Activated naive CD4-positive, alpha-beta T cell treated with anti-CD3 and anti-CD28 coated beads, Interleukin-2, amount 10 ng/mL, durations not matched to agents 7 days and 5 days (primary cell): ENCODE measurements at places on chromosomes 4 and X.

DNA sequence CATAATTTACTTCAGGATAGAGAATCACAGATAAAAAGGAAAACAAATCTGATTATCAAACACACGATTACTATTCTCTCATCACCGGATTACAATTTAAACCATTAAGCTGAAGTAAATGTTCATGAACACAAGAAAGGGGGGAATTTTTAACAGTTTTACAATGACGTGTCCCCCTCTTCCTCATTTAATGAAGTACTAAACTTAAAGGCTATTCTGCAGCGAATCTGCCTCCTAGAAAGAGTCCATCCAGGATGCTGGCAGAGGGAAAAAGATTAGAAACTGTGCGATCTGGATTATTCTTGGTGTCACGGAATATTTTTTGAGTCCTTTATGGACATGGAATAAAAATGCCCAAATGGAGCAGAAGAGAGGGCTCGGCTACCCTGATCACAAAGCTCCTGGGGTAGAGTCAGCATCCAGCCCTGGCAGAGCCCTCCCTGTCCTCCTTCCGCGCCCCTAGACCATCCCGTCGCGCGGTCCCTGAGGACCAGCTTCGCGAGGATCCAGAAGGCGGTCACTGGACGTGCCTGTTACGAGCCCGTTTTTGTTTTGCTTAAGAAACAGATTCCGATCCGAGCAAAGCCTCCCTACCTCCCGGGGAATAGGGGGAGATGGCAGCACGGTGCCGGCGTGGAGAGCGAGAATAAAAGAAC is 1.2 kb downstream of the ELF2 start:
- DNase-seq = no peak

DNA sequence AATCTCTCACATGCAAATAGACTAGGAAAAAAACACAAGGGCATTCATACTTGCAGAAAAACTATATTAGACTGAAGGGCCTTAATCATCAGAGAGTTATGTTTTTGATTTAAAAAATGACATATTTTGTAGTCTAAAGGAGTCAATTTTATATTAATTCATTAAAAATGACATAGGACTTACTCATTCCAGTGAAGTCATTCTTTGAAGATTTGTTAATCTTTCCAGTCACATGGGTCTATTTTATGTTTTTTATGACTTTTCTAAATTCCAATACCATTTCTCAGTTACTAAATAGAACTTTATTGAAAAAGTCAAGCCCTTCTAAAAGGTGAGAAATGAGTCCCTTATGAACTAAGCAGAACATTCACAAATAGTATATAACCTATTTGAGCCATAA is 743.8 kb upstream of the INTU start:
- DNase-seq = no peak

DNA sequence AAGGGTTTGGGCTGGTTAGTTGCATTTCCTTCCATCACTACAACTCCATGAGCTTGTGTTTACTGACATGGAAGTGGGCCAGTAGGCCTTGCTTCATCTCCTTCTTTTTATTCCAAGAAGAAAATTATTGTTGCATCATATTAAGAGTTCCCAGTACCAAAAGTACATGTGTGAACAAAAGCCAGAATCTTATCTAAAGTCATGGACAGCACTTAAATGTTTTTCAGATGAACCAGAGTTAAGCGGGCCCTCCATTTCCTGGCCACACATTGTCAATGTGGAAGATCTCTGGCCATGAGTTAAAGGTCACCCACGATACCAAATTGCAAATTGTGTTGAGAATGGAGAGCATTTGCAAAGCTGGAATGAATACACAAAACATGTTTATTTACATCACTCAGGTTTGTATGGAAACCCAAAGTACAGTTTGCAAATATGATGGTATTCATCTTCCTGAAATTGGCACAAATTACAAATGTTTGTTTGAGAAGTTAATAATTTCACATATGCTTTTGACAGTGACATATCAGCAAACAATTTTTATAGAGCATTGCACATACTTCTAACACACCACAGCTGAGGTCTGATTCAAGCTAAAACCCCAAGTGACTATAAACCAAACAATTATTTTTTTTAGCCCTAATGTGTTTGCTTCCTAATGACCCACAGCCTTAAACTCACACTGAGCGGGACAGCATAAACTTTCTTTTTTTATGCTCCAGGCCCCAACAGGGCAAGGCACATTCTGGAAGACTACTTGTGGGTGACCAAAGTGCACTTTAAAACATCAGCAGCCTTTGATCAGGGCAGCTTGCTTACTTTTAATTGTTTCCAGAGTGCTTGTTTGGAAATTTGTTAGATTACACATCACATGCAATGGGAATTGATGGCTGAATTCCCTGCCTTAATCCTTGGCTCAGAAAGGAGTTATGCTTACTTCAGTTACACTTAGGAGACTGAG is 502.9 kb upstream of the SLIT2 start:
- no peak for DNase-seq

DNA sequence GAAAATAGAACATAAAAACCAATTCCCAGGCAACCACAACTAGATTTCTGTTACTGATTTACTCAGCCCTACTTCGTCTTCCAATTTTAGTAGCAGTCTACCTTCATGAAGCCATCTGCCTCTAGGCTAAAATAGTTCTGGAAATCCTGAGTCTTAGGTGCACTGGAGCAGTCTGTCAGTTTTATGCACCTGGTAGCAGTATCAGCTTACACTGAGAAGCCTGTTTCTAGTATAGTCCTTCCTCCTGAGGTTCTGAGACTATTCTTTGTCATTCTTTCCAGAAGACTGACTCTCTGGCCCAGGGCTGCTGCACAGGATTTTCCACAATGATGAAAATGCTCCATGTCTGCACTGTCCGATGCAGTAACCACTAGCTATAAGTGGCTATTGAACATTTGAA is 16.9 kb upstream of the HPRT1 start:
- DNase-seq = no peak

GRCh38 chr4:6891436-6892170 is 18.0 kb upstream of the TBC1D14 start:
- no peak for DNase-seq

DNA sequence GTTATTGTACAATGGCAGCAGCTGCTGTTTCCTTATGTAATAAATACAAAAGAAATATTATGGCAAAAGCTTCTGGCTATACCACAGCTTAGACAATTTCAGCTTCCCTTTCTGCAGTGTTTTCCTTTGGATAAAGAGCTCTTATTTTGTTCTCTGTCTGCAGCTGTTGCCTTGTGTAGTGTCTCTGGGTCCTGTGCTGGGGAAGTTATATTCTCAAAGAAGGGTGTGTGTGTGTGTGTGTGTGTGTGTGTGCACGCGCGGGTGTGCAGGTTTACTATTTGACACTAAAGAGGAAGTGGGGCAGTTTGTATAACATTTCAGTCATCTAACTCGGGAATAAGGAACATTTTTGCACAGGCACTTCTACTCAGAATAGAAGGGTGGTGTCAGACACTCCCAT is 83.6 kb downstream of the REPS2 start:
- no peak for DNase-seq

GRCh38 chr4:161186012-161186411 is 977.8 kb downstream of the FSTL5 start:
- DNase-seq = no peak

GRCh38 chrX:72020788-72021187 is 110.1 kb downstream of the NHSL2 start:
- DNase-seq = peak; percentile 21

DNA sequence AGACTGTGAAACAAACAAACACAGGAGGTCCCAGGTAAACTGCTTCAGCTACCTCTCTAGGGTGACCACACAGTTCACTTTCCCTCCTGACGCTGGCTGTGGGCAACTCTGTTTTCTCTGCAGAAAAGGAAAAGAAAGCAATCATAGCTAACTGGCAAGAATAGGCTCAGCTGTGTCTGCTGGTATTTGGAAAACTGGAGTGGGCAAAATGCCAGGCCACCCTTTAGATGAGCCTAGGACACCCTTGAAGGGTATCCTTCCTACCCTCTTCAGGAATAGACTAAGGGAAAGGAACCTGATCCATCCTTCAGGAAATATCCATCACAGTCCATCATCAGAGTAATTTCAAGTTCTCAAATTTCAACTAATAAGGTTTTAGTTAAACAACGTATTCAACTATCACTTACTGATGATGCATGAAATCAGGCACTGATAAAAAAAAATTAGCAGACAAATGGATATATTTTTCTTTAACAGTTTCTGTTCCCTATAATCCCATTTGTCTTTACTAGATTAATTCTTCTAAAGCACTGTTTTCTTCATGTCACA is 60.9 kb downstream of the CAMK2D start:
- no peak for DNase-seq

GRCh38 chr4:153248641-153249198 is 44.5 kb downstream of the TRIM2 start:
- DNase-seq = no peak

DNA sequence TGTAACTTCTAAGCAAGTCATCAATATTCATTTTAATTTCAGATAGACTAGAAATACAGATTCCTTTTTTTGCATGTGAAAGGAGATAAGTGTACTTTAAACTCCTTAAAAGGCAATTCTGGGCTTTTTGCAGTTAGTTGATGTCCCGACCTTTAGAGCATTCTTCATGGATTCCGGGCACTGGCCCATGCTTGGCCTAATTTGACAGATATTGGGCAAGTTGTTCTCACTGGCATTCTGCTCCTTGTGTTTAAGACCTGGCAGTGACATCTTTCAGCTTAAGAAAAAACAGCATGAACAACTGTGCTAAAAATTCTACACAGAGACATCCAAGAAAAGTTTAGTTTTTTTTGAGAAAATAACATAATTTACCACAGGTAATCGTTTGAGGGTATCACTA is 1037.2 kb downstream of the PCDH18 start:
- DNase-seq = no peak

DNA sequence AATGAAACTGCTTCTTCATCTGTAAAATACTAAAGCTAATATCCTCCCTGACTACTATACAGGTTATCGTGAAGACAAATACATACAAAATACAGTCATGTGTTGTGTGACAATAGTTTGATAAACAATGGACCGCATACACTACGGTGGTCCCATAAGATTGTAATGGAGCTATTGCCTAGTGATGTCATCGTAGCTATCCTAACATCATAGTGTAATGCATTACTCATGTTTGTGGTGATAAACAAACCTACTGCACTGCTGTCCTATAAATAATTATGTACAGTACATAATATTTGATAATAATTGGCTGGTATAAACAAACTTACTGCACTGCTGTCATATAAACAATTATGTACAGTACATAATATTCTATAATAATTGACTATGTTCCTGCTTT is 5.6 kb upstream of the NEIL3 start:
- DNase-seq = no peak

GRCh38 chr4:171983935-171984805 is 171.0 kb downstream of the GALNTL6 start:
- DNase-seq = no peak

DNA sequence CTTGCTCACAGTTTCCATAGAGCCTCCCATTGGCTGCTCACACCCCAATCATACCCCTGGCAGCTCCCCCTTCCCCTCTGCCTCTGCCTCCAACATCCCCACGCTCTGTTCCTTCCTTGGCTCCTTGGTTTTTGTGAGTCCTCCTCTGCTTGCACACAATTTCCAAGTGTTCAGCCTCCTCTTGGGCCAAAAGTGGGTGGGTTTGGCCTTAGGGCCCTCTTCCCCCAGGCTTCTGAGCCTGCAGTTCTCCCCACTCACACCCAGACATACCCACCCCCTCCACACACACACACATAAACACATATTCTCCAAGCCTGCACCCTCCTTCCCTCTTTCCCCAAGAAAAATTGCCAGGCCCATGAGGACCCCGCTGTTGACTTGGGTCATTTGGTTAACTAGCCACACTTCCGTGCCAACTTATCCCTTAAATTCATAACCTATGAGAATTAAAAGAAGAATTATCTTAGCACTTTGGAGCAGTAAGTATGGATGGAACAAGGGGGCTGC is 4.5 kb downstream of the APLN start:
- no peak for DNase-seq

DNA sequence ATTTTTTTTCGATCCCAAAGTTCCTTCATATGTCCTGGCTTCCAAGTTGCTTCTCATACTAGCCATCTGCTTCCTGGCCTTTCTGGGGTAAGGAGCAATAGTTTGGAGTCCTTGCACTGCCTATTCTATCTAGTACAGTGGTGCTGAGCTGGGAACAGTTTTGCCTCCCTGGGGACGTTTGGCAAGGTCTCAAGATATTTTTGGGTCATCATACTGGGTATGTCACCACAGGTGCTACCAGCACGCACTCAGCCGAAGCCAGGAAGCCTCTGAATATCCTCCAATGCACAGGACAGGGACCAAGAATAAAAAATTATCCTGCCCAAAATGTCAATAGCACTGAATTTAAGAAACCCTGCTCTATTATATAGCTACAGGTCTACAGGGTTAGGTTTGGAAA is 35.4 kb upstream of the TMSB15B start:
- no peak for DNase-seq
